ENCODE measurements at places on chromosomes 2 and 18.

- no peak for DNase-seq
Measured at GRCh38 chr2:191572319-191572718, 105.6 kb upstream of the NABP1 start.

DNA sequence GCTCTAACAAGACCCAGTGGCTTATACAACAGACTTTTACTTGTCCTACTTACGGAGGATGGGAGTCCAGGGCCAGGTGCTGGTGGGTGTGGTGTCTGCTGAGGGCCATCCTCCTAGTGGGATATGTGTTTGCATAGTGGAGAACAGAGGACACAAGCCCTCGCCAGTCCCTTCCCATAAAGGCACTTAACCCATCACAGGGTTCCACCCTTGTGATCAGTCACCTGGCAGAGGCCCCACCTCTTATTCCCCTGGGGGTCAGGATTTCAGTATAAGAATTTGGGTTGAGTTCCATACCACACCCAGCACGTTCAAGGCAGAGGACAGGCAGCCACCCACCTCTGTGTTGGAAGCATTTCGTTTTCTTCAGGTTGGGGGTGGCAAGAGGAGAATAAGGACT is 259.0 kb downstream of the AGAP1 start:
- no peak for DNase-seq

- DNase-seq, result no peak
Measured at GRCh38 chr18:27556741-27557140, 371.6 kb upstream of the CHST9 start.

- peak; percentile 80 for DNase-seq
Measured at GRCh38 chr2:200435379-200435778, 74.5 kb downstream of the KCTD18 start.

- no peak for DNase-seq
Measured at GRCh38 chr18:10147226-10147625, 233.4 kb downstream of the VAPA start.

DNA sequence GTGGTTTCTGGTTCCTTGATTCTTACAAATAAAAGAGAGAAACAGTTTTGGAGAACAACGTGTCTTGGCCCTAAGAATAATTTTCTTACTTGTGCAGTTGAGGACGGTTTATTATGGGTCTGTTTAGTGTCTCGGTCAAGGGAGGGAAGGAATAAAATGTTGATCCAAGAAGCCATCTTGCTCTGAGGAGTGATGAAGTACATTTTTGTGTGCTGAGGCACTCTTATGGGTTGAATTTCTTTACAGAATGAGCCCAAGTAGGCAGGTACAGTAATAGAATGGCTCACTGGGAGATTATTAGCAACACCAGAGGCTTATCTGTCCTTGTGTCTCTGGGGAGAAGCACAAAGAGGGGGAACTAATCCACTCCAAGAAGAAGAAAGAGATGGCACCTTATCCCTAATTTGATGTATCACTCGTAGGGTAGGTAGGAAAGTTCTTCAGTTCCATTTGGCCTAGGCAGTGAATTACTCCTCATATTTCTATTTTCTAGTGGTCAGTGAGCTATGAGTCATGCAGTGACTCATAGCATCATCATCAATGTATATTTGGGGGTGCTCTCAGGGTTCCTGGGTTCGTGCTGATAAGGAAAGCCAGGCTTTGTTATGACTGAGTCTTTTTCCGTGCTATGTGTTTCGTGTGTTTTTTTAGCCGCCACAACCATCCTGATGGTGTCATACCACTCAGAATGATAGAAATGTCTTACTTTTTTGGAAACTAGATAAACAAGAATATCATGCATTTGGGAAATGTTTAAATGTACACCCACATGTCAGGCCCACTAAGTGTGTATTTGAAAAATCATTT is 250.1 kb upstream of the CTAGE1 start:
- peak; percentile 97 for DNase-seq

- DNase-seq, result peak; percentile 35
Measured at GRCh38 chr2:186256540-186256939, 229.5 kb upstream of the ZC3H15 start.

DNA sequence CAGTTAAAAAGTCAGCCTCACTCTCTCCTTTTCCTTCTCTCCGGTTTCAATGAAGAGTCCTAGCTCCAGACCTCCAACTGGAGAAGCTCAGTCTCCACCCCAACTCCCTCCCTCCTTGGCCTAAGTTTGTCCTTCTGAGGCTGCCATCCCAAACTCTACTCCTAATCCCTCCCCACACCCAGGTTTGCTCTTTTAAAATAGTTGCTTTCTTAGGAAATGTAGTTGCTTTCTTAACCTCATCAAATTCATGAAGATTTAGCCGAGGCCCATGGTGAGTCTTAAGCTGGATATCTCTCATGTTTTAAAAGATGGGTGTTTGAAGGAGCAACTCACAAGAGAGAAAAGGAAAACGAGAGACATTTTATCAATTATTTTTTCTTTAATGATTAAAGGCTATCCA is 937 bp upstream of the LANCL1 start:
- DNase-seq, result peak; percentile 68

DNA sequence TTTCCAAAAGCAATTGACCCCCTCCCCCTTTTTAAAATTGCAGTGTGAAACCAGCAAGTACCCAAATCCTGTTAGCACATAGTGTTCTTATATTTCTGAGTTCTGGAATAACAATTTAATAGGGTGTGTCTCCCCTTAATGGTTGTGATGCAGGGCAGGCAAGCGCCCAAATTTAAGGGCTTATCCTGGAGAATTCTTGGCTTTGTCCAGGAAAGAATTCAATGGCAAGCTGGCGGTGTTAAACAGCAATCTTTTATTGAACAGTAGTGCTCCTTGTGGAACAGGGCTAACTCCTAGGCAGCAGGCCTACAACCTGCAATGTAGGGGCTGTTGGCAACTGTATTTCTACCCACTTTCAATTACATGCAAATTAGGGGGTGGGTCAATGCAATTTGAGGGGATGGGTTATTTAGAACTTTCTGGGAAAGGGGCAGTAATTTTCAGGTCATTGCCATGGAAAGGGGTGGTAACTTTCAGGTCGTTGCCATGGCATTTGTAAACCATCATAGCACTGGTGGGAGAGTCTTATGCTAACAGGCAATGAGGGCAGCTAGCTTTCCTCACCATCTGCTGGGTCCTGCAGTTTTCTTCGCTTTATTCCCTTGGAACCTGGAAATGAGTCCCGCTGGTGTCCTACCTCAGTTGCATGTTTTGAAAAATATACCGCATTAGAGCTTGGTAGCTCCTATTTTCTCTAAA is 149.0 kb upstream of the KCTD1 start:
- DNase-seq, result no peak

DNA sequence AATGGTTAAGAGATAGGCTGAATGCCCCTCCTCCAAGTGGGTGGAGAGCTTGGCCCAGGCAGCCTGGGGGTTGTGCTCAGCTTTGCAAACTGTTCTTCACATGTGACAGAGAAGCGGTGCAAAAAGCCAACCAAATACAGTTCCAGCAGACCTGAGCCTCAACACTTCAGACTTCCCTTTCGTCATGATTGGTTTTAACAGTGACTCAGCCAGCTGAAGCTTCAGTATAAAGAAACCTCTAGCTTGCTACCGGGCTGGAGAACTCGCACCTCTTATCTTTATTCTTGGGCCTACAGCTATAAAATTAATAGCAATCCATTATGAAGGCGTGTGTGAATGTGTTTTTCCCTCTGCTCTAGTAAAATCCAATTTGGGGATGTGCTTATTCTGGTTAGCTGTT is 20.0 kb downstream of the SETBP1 start:
- no peak for DNase-seq

- DNase-seq, result no peak
Measured at GRCh38 chr18:58843688-58844035, 21.0 kb upstream of the ZNF532 start.

DNA sequence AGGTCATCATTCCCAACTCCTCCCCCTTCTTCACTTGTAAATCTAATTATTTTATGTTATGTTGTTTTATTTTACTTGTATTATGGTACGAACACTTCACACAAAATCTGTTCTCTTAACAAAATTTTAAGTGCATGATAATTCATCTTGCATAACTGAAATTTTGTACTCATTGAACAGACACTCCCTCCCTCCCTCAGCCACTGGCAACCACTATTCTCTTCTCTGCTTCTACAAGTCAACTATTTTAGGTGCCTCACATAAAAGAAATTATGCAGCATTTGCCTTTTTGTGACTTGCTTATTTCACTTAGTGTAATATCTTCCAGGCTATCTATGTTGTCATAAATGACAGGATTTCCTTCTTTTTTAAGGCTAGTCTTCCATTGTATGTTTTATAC is 30.4 kb upstream of the OSBPL6 start:
- no peak for DNase-seq

- DNase-seq, result peak; percentile 62
Measured at GRCh38 chr2:39119732-39120520, 925 bp downstream of the SOS1 start.

GRCh38 chr2:23452372-23452771 is 67.4 kb downstream of the KLHL29 start:
- DNase-seq, result no peak

DNA sequence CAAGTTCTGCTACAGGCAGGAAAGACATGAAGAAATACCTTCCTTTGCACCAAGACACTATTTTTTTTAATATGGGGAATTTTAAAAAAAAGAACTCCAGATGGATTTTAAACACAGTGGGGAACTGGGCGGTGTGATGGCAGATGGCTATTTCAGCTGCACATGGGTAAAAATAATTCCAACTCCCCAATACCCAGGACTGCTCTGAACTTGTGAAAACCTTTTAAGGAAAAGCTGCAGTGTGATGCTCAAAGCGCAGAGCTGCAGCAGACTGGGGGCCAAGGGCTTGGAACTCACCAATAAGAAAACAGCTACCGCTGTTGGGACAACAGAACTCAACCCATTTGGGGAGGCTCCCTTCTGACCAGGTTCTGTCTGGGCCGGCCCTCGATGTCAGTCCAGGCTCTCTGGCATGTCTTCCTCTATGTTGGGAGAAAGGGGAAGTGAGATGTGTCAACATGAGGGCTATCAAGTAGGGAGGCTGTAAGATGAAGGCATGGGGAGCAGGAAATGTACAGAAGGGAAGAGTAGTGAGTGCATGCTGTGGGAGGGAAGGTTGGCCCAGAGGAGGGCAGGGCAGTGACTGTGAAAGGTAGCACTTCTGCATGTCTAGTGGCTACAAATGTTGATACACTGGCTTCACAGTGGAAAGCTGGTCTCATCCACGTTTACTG is 64.0 kb upstream of the SLC14A2 start:
- DNase-seq, result no peak

DNA sequence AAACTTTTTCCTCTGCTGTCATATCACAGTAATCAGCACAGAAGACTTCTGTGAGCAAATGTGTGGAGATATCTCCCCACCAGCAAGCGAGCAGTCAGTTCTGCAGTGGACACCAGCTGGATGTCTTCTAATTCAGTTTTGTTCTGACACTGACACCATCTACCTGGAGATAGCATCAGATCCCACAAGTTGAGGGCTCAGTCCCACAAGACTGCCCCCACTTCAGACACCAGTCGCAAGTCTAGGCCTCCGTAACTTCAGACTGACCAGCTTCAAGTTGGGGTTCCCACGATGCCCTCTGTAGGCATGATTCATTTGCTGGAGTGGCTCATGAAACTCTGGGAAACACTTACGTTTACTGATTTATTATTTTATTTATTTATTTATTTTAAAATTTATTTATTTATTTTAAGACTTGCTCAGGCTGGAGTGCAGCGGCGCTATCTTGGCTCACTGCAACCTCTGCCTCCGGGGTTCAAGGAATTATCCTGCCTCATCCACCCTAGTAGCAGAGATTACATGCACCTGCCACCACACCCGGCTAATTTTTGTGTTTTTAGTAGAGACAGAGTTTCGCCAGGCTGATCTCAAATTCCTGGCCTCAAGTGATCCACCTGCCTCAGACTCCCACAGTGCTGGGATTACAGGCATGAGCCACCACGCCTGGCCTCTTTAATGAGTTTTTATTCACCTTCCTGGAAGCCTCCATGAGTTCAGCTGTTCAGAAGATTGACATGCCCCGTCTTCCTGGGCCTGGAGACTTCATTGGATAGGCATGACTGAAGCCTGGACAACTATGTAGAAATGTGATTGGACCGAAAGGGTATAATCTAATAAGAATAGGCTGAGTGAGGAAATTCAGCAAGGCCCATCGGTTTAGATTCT is 55.7 kb downstream of the PAPOLG start:
- no peak for DNase-seq

DNA sequence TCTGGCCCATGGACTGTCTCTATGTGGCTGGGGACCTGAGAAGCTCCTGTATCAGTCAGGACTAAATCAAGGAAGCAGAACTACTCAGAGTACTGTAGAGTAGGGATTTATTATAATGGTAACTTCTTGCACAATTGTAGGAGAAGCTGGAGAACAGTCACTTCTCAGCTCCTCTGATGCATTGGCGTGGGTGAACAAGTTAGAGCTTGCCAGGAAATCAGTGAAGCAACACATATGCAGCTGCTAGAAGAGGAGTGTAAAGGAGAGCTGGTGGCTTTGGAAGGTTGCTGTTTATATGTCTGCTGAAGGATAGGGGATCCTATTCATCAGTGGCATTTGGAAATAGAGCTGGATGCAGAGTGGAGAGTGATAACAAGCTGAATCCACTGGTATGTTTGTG is 215.5 kb upstream of the CWC22 start:
- DNase-seq, result peak; percentile 35

- no peak for DNase-seq
Measured at GRCh38 chr2:226869371-226869770, 33.5 kb downstream of the RHBDD1 start.

DNA sequence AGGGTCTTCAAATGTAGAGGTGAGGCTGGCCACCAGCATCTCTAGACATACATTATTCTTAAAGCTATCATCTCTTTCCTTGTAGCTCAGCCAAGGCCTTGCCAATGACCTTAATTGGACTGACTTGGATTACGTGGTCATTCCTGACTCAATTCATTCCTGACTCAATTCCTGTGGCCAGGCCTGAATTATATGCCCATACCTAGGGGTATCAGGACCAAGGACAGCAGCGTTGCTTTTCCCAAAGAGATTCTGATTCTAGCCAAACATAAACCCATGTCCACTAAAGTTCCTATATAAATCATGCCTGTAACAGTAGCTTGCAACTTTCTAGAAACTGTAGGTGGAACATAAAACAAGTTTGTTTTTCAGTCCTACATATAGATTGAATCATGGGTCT is 231.7 kb downstream of the ARL6IP6 start:
- DNase-seq, result peak; percentile 8

- no peak for DNase-seq
Measured at GRCh38 chr2:152646264-152646663, 71.0 kb downstream of the PRPF40A start.

DNA sequence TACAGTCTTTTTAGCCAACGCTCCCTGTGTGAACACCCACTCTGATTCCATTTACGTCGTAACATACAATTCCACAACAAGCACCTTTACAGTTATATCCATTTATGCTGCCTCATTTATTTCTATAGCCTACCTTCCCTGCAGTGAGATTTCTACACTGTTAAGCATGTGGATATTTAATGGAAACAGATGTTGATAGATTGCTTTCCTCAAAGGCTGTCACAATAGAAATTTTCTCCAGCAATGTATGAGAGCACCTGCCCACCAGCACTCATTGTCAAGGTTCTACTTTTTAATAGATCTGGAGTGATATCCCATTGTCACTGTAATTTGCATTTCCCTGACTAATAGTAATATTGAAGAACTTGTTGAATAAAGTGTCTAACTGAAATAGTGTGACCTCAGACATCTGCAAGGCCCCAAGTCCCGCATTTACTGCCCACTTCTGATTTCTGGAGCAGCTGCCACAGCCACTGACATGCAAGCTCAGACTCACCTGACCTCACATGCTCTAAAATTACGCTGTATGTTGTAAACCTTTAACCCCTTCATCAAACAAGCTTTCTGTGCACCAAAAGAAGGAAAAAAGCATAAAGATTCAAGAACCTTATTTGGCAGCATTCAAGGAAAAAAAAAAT is 295.1 kb downstream of the CNTNAP5 start:
- DNase-seq, result no peak
